ENCODE measurements at places on chromosomes 4 and X. TPM values are rescaled to one million over a fixed set of nuclear protein-coding genes. Genes with fewer than 3 reads are reported as not detected.

DNA sequence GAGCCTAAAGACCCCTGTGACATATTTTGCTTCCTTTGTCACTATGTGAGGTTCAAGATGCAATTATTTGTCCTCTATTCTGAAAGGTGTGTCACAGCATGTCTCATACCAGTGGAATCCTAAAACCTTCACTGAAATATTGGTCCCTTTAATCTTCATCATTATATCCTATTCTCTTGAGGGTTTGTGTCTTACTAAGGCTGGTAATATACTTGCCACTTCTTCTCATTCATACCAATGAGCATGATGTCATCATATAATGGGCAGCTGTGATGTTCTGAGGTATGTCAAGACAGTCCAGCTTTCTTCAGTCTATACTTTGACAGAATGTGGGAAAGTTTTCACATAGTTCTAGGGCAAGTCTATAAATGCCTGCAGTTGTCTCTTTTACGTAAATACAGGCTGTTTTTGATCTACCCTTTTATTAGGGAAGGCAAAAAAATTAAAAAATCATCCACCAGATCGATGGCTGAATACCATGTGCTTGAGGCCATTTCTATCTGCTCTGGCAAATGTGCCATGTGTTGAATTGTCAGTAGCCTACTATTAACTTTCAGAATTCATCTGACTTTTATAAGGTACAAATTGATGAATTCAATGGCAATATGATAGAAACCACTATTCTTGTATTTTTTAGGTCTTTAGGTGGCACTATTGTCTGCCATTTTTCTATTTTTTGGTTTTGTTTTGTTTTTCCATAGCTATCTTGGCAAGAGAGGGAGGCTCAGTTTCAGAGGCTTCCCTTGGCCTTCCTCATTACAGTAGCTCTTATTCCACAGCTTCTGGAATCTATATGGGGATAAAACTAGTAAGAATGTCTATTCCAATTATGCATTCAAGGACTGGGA, 209.0 kb downstream of the PPARGC1A start:
- no peak for ATAC-seq

- no peak for ATAC-seq
These were observed 6.6 kb upstream of the GBA3 start for GRCh38 chr4:22686141-22686540.

DNA sequence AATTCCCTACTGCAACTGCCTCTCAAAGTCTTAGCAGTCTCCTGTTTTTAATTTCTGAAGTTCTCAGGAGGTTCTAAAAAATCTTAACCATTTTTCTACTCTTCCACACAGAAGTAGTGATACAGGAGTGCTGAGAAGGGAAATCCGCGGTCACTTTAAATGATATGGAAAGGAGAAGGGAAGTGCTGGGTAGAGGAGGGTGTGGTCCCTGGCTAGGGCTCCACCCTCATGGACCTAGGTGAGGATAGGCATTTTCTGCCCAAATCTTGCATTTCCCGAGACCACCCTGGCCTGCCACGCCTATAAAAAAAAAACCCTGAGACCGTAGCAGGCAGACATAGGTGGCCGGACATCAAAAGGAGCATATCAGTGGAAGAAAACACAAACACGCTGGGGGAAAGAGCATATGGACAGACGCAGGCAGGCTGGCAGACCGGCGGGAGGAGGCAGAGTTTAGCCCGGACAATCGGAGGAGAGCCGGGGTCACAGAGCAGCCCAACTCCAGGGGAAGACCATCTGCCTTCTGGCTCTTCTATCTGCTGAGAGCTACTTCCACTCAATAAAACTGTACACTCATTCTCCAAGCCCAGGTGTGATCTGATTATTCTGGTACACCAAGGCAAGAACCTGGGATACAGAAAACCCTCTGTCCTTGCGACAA, 85.7 kb downstream of the POU3F4 start:
- no peak for ATAC-seq

- no peak for ATAC-seq
These were observed 32.8 kb downstream of the TSC22D3 start for GRCh38 chrX:107742700-107743191.

DNA sequence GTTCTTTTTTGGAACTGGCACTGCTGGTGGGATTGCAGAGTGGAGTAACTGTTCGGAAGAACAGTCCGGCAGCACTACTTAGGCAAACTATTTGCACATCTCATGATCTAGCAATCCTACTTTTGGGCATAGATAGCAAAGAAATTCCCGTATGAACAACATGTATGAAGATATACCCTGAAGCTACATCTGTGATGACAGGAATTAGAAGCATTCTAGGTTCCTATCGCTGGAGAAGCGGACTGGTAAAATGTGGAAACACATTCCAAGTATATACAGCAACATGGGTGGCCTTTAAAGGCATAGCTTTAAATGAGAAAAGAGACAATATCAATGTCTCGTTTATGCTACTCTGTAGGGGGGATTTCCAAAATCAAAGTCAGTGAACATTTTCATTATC, 3.1 kb downstream of the DCAF16 start:
- ATAC-seq = no peak

The FAM149A gene
- total RNA-seq = 2.4 TPM

The CLDN34 gene
- total RNA-seq = not detected
